ENCODE measurements at places on chromosomes 13 and 19.

- no peak for DNase-seq
These were observed 704.2 kb upstream of the KLHL1 start for GRCh38 chr13:70812481-70812880.

- DNase-seq: no peak
These were observed 45.5 kb upstream of the FREM2 start for GRCh38 chr13:38641164-38641948.

DNA sequence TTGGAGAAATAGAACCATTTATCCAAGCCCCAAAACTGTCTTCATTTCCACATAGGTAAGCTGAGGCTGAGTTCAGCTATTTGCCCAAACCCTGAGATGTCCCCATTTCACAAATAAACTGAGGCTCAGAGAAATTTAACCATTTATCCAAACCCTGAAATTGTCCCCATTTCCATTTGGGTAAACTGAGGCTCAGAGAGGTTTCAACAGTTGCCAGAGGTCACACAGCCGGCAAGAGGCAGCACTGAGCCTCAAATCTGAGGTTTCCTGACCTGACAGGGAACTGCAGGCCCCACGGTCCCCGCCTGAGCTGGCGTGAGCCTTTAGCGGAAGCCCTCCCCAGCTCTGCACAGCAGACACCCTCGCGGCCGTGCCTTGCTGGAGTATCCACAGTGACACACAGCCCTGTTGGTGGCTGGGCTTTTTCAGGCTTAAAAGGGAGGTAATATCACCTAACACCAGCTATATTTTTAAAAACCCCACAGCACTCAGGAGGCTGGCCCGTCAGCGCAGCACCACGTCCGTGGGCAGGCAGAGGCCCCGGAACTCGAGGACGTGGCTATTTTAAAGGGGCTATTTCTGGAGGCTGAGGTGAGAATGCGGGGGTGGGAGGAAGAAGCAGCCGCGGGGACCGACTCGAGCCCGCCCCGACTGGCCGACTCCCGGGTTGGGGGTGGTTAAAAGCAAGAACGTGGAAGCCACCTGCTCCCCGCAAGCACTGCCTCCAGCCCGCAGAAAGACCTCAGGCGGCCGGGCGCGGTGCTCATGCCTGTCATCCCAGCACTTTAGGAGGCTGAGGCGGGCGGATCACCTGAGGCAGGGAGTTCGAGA, 18.5 kb downstream of the PTPRS start:
- DNase-seq: no peak

DNA sequence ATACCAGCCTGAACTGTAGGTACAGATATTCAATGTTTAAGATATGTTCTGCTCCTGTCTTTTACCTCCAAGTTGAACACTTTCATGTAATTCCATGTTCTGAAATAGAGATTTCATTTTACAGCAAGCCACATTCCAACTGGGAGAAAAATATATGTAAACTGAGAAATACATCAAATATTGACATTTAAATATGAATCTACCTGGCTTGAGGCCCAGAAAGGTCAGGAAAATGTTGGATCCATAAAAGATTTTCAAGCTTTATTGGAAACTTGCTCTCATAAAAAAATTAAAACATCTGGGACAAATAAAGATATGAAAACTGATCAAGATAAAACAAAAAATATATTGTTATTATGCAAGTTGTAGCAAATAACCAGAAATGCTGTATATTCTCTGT, 1078.7 kb upstream of the ATXN8OS start:
- DNase-seq: no peak

Measured in NCI-H1930 (cell line).